ENCODE measurements at places on chromosomes 12 and 14.
A peak's percentile ranks its signal among the peaks of the same experiment; 100 is the strongest.

DNA sequence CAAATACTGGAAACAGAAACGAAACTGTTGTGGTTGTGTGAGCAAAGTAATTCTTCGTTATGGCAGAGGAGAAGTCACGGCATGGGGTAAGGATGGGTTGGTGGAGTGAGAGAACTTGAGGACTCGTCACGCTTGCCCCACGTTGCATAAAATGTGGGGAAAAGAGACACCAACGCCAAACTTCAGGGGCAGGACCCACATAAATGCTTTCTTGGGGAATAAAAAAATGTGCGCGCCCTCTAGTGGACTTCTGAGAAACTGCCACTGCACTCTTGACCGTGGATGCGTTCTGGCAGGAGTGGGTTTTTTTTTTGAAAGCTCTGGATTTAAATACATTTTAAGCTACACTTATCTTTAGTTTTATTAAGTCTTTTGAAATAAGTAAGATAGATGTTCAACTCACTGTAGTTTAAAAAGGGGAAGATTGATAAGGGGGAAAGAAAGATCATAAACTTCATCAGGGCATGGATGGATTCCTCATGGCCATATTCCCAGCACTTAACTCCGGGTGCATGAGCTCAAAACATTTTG lies 4.1 kb upstream of the IGF1 start:
- peak; percentile 11 for DNase-seq

DNA sequence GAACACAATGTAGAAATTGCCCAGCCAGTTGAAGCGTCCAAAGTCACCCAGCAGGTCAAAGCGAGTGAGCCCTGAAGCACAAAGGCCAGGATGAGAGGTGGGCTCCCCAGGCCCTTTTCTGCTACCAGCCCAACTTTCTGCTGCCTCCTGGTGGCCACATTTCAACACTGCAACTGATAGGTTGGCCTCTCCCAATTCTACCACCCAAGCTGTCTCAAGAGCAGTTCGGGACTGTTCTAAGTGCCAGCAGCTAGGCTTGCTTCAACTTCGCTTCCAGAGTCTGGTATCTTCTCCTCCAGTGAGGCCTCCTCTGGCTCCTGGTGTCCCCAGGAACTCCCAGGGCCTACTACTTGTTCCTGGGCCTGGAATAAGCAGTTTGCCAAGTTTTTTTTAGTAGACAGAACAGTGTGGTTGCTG lies 3.4 kb upstream of the DHH start:
- no peak for DNase-seq

- no peak for DNase-seq
Observed at GRCh38 chr12:9587987-9588600, 19.6 kb downstream of the KLRB1 start.

DNA sequence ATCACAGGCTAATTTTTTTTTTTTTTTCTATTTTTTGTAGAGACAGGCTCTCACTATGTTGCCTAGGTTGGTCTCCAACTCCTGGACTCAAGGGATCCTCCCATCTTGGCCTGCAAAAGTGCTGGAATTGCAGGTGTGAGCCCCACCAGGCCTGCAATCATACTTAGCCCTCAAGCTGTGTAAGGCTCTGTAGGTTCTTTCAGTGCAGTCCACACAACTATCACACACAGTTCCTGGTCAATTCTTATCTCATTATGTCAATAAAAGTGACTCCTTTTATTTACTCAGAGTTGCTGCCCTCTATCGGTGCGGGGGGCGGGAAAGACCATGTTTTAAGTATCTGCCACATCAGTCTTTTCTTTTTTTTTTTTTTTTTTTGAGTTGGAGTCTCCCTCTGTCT lies 29.0 kb downstream of the SLC2A3 start:
- DNase-seq = peak; percentile 21

- no peak for DNase-seq
Observed at GRCh38 chr12:89160716-89161123, 191.6 kb downstream of the DUSP6 start.

- no peak for DNase-seq
Observed at GRCh38 chr12:102171951-102172350, 25.7 kb downstream of the PMCH start.

DNA sequence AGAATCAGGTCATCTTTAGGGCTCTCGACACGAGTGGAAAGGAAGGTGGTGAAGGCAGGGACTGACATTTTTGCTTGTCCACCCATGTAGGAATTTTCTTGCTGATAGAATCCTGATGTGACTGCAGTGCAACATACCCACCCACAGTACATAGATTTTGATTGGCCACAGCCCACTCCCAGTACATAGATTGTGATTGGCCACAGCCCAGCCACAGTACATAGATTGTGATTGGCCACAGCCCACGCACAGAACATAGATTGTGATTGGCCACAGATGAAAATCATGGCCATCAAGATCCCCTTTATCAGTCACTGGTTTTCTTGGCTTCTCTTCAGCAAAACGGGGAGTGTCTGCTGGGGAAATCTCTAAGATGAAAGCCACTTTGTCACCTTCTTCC lies 1041.5 kb downstream of the AACS start:
- DNase-seq = no peak

GRCh38 chr14:58755031-58755925 lies 117.5 kb downstream of the DACT1 start:
- DNase-seq = no peak

DNA sequence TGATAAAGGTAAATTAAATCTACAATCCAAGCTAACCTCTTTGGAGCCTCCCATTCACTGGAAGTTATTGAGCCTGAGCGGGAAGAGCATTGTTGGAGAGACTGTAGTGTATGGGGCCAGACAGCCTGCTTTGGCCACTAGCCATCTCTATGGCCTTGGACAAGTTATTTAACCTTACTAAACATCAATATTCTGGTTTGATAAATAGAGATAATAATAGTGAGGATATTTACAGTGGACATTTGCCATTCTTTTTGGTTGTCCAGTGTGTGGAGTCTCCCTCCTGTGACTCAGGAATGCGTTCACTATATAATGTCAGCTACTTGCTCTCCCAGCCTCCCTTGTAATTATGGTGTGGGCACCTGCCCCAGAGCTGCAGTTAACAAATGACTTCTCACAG lies 216.1 kb downstream of the SLC38A4 start:
- no peak for DNase-seq

DNA sequence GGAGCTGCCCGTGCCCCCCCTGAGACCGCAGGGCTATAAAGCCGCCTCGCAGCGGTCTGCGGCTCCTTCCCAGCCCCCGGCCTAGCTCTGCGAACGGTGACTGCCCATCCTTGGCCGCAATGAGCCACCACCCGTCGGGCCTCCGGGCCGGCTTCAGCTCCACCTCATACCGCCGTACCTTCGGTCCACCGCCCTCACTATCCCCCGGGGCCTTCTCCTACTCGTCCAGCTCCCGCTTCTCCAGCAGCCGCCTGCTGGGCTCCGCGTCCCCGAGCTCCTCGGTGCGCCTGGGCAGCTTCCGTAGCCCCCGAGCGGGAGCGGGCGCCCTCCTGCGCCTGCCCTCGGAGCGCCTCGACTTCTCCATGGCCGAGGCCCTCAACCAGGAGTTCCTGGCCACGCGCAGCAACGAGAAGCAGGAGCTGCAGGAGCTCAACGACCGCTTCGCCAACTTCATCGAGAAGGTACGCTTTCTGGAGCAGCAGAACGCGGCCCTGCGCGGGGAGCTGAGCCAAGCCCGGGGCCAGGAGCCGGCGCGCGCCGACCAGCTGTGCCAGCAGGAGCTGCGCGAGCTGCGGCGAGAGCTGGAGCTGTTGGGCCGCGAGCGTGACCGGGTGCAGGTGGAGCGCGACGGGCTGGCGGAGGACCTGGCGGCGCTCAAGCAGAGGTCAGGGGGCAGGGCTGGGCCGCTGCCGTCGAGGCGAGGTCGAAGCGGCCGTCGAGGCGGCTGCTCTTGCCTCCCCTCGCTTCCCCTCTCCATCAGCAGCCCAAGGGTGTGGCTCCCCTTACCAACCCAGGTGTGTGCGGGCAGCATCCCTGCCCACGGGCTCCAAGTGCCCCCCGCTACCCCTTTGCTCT lies at the start of gene PRPH:
Gene PRPH (plus strand): TSS at position 66 of the 855 bp plus-strand sequence. CDS start 54 bp downstream, at position 120.
- DNase-seq = no peak

- DNase-seq = no peak
Observed at GRCh38 chr12:6180268-6181051, 19.7 kb upstream of the CD9 start.

- no peak for DNase-seq
Observed at GRCh38 chr12:77299910-77300669, 234.7 kb upstream of the E2F7 start.

DNA sequence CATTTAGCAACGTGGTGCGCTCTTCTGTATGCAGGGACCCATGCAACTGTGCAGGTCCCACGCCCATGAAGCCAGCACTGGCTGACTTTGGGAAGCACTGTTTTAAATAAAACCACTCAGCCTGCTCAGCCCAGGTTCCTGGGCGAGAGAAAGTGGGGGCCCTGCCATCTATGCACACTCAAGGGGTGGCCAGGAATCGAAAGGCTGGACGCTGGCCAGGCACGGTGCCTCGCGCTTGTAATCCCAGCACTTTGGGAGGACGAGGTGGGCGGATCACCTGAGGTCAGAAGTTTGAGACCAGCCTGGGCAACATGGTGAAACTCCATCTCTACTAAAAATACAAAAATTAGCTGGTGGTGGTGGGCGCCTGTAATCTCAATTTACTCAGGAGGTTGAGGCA lies 179.9 kb upstream of the TBX3 start:
- DNase-seq = no peak

DNA sequence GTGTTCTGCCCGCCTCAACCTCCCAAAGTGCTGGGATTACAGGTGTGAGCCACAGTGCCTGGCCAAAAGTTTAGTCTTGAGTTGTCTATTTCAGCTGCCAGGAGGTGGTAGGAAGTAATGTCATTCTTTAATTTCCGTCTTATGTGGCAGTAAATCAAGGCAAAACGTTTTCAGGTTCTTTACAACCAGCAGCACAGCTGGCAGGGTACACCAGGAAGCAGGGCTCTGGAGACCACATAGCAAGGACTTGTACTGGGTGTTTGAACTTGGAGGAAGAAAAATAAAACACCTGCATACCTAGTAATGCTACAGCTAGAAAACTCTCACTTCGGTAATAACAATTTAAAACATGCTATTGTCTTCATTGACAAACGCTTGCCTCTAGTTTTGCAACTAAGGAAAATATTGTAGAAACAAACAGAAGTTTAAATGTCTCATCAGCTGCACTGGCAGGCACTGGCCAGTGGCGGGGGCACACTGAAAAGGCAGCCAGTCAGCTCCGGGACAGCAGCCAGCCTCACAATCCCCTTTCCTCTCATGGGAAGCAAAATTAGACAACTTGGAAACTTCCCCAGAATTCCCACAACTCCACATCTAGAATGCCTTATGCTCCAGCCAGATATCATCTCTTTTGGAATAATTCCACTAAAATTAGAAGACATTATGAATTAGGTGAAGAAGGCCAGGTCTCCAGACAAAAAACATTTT lies 72.2 kb downstream of the CLIP1 start:
- no peak for DNase-seq

GRCh38 chr12:6193853-6194815 lies 6.1 kb upstream of the CD9 start:
- no peak for DNase-seq

DNA sequence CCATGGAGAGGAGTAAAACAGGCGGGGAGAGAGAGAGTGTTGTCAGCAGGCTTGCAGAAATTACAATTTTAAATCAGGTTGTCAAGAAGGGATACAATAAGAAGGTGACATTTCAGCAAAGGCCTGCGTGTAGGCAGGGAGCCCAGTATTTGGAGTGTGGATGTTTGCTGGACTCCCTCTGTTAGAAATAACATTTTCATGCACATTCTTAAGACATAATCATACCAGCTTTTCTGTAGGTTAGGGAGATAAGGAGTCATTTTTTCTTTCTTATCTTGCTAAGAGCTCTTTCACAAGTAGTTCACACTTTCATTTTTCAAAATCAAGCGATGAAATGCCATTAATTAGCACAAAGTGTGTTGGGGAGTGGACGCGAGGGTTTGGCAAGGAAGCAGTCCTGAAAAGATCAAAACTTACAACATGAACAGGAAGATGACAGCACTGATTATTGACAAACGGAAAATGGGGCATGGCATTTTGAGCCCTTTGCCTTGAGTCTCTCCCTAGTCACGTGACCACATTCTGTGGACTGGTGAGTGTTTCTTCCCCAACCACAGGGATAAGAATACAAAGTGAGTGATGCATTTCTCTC lies 160.2 kb downstream of the DAD1 start:
- DNase-seq = no peak

- no peak for DNase-seq
Observed at GRCh38 chr12:72178871-72179270, 93.3 kb upstream of the TRHDE start.

- DNase-seq = no peak
Observed at GRCh38 chr12:89992668-89993451, 284.2 kb upstream of the ATP2B1 start.

- DNase-seq = no peak
Observed at GRCh38 chr14:50089208-50089607, 27.2 kb downstream of the VCPKMT start.

DNA sequence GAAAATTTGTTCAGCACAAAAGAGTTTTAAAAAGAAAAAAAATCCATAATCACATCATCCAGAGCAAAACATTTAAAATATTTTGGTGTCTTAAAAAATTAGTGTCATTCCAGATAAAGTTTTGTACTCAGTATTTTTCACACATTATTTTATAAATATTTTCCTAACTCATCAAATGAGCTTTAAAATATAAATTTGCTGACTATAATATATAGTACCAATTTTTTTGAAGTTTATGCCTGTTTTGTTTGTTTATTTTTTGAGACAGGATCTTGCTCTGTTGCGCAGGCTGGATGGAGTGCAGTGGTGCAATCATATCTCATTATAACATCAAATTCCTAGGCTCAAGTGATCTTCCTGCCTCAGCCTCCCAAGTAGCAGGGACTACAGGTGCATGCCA lies 164.1 kb downstream of the SLC41A2 start:
- no peak for DNase-seq

DNA sequence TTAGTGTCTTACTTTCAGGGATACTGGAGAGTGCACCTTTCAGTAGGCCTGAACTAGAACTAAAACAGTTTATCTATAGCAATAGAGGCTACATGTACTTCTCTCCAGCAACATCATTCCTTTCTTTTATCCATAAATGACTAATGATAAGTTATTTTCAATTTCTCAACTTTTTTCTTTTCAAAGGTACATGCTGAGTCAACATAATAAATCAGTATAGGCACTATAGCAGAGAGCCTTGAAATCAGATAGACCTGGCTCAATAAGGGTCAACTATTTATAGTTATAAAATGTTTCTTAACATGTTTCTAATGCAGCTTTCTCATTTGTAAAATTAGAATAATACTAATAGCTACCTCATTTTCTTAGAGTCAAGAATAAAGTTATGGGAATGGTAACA lies 5.6 kb downstream of the IL22 start:
- DNase-seq = no peak

DNA sequence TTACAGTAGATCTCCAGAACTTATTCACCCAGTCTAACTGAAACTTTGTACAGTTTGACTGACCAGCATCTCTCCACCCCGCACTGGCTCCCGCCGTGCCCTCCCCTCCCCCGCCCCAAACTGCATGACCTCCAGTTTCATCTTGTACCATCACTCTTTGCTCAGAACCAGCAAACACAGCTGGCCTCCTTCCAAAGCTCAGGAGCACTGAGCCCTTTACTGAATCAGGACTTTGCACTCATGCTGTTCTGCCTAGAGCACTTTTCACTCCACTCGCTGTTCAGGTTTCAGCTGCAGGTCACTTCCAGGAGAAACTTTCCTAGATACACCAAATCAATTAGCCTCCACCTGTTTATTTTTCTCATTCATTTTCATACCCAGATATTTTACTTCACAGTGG lies 455.3 kb upstream of the PDE3A start:
- DNase-seq = no peak
